ENCODE measurements at places on chromosomes 5 and 9.

- DNase-seq, result no peak
Observed at GRCh38 chr5:80963521-80963895, 3.3 kb downstream of the RASGRF2 start.

DNA sequence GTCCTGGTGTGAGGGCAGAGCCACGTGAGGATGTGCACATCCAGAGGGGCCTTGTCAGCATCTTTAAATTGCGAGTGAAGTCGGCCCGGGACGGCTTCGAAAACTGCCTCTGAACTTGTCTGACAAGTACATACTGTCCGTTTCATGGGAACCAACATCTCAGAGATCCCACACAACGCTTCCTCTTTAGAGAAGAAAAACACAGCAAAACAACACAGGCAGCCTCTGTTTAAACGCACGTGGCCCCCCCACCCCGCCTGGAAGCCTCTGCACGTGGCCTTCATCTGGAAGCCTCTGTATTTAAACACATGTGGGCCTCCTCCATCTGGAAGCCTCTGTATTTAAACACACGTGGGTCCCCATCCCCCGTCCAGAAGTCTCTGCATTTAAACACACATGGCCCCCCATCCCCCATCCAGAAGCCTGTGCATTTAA is 29.2 kb downstream of the CEP72 start:
- DNase-seq, result no peak

DNA sequence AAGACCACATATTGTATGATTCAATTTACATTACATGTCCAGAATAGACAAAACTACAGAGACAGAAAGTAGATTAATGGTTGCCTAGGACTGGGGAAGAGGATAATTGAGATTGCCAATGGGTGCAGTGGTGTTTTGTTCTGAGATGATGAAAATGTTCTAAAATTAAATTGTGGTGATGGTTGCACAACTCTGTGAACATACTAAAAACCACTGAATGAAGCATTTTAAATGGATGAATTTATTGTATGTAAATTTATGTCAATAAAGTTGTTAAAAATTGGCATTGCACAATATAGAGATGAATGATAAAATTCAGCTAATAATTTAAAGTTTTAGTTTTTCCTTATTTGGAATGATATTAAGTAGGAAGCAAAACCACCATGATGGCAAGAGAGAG is 109.5 kb upstream of the NR4A3 start:
- DNase-seq, result no peak

DNA sequence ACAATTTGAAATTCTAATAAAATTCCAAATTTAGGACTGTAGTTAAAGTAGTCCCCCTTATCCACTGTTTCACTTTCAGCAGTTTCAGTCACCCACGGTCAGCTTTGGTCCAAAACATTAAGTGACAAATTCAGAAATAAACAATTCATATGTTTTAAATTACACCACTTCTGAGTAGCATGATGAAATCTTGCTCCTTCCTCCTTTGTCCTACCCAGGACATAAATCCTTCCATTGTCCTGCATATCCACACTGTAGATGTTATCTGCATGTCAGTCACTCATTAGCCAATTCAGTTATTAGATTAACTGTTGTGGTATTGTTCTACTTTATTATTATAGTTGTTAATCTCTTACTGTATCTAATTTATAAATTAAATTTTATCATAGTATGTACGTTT is 376.5 kb downstream of the SH3GL2 start:
- DNase-seq, result no peak

- DNase-seq, result no peak
Observed at GRCh38 chr9:4596165-4596922, 65.8 kb upstream of the PLPP6 start.

Measured in NCI-H1092 (cell line).